ENCODE measurements at places on chromosomes 1 and 21.

DNA sequence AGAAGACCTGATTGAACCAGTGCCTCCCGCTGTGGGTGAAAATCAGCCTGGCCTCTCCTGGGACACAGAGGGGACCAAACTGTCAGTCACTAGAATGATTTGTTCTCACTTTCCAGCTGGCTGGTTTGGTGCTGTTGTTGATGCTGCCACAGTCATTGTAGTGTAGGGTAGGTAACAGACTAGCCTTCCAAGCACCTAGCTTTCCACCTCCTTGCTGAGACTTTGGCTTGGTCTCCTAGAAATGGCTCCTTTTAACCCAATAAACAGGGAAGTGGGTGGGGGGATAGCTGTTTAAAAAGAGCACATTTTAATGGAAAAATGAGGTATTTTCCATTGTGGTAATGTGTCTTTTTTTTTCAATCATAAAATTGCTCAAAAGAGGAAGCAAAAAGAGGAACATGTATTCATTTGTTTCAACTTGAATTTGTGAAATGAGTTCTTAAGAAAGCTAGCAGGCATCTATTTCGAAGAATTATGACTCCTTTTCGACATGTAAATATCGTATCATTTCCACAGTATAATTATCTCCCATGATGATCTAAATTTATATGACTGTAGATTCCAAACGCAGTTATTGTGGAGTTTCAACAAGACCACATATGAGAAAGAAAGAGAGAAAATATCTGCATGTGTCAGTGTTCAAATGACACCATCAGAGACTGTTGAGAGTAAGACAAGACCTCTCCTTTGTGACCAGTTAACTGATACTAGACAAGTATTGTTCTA is 190.1 kb downstream of the HLX start:
- DNase-seq, result peak; percentile 84

DNA sequence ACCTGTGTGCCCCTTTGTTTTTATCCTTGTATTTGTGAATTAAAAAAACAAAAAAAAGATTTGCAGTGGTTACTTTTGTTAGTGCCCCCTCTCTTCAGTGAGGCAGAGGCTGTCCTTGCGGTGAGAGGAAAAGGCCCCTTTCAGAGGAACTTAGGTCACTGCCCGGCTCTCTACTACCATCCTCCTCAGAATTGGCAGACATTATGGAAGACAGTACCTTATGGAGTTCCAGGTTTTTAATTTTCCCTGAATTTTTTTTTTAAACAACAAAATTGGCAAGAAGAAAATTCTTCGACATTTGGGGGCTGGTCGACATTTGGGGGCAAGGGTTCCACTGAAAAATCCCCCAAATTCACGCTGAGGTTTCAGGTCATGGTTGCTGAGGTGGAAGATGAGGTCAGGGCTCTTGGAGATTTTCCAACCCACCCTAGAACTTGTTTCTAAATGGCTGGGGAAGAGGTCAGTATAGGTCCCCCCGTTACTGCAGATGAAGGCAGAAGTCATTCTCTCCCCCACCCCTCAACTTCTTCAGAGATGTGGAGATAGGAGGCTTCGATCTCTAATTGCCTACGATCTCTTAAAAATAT is 5.3 kb downstream of the RXFP4 start:
- DNase-seq, result no peak

- no peak for DNase-seq
These were observed 32.6 kb downstream of the ATP1B1 start for GRCh38 chr1:169138866-169139670.

GRCh38 chr21:45226540-45227326 is 61.0 kb downstream of the POFUT2 start:
- no peak for DNase-seq

DNA sequence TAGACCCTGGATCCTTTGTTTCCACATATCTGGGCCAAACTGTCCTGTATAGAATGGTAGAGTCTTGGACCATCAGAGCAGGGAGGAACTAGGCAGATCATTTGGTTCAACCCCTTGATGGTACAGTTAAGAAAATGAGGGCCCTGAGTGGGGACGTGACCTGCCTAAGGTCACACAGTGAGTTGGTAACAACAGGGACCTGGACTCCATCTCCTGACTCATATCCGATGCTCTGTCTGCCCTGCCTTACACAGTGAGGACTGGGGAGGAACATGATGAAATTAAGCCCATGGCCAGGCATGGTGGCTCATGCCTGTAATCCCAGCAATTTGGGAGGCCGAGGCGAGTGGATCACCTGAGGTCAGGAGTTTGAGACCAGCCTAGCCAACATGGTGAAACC is 440.2 kb downstream of the PTPRU start:
- DNase-seq, result no peak
